ENCODE measurements at places on chromosomes 6 and 20.

GRCh38 chr6:112475083-112475482, 128.0 kb downstream of the RFPL4B start:
- no peak for DNase-seq

GRCh38 chr6:157198425-157199279, 124.7 kb downstream of the TMEM242 start:
- no peak for DNase-seq

GRCh38 chr6:101597693-101598092, 204.2 kb downstream of the GRIK2 start:
- DNase-seq = no peak

GRCh38 chr6:80094017-80094416, 12.5 kb upstream of the BCKDHB start:
- no peak for DNase-seq

DNA sequence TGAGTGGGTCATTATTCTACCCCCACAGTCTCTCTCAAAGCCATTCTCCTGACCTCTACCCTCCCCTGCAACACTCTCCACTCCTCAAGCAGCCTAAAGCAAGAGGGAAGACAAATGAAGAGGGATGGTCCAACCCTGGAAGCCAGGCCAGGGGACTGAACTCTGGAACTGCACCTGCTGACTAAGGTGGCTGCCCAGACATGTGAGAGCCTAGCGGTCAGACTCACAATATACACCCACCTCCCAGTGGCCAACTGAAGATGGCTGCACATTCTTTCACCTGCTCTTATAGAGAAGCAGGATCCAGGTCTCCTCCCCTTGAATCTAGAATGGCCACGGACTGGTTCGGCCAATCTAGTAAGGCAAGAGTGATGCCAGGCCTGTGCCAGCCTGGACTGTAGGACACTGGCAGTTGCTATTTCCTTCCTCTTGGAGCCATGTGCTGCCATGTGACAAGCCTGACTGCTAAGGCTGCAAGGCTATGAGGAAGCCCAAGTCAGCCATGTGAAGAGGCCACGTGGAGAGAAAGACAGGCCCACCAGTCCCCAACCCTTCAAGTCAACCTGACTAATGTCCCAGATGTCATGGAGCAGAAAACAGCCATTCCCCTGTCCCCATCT, 31.8 kb downstream of the ACSS1 start:
- no peak for DNase-seq

DNA sequence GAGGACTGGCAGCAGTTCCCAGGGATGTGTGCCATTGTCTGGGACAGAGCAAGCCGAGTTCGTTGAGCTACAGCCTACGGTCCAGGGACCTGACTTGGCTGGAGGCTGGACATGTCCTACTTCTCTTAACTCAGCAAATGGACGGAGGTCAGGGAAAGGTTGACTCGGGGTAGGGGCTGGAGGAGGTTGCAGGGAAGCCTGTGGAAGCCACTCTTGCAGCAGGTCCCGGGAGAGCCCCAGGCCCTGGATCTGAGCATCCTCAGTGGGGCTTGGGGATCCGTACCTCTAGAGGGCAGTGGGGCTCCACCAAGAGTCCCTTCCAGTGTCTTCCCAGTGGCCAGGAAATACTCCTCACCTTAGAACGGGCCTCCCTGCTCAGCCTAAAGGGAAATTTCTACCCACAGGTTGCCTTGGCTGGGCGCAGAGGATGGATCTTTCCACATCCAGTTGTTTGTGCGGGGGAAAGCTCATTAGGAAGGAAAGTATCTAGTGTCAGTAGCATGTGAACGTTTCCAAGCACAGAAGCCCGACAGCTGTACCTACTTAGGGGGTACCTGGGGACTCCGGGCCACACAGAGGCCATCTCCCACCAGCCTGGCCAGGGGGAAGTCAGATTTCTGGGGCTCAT, 170.2 kb downstream of the NFATC2 start:
- peak; percentile 25 for DNase-seq

GRCh38 chr20:38109591-38110524, 55.2 kb downstream of the TGM2 start:
- no peak for DNase-seq

GRCh38 chr6:105862936-105863607, 223.1 kb upstream of the PRDM1 start:
- DNase-seq = no peak

- no peak for DNase-seq
These were observed 8.3 kb downstream of the KIF3B start for GRCh38 chr20:32285621-32286371.

DNA sequence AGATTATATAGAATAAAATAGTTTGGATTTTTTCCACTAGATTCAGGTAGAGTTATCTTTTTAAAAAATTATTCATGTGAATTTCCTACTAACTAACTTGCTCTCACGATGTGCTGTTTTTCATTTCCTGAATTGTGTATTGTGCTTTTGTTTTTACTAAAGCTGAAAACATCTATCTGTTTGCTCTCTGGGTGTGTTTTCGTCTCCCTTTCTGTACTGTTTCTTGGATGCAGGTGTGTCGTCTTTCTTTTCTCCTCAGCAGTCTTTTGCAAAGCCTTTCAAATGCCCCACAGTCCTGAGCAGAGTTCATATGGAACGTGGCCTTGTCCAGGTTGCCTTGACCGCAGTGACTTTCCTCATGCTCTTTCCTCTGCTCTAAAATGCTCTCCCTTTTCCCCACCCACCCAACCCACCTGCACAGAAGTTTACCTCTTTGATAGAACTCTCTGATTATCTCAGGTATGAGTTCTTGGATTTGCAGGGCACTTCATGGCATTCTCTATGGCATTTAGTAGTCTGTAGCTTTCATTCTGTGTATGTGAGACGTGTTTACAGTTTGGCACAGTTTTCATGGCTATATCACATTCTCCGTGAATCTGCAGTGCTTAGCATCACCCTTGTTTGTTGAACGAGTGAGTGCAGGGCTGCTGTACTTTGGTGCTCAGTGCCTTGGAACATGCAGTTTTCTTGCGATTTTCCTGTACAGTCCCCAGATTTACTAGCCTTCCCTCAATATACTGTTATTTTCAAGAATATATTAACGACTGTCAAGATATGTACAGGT, 77.1 kb downstream of the FARS2 start:
- DNase-seq = no peak

GRCh38 chr6:105644073-105644489, 241.2 kb upstream of the PREP start:
- no peak for DNase-seq

GRCh38 chr6:149910721-149911151, 12.2 kb downstream of the RAET1G start:
- DNase-seq = no peak

GRCh38 chr6:31528307-31528777, 420 bp upstream of the MCCD1 start:
- DNase-seq = no peak

- DNase-seq = no peak
These were observed 7.5 kb downstream of the DEF6 start for GRCh38 chr6:35305117-35305516.

- DNase-seq = no peak
These were observed 11.8 kb downstream of the TLDC2 start for GRCh38 chr20:36887752-36888090.

GRCh38 chr6:32941214-32941768, 463 bp upstream of the HLA-DMB start:
- peak; percentile 20 for DNase-seq

DNA sequence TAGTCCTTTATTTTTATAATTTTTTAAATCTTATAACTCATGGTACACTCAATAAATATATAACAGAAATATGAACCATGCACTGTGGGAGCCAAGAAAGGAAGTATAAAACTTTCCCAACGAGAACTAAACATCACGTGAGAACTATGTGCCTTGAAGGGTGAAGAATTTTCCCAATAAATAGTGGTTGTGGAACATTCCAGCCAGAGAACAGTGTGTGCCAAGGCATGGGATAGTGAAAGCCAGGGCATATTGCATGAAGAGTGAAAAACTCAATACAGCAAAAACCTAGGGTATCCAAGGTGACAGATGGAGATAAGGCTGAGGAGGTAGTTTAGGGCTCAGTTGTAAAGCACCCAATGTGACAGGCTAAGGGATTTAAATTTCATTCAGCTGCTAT, 86.1 kb downstream of the SIM1 start:
- no peak for DNase-seq

GRCh38 chr20:50690650-50691572, at the start of gene RIPOR3:
Gene RIPOR3 (minus strand): TSS chr20:50691542. CDS start chr20:50691128, 414 bp downstream.
- no peak for DNase-seq

GRCh38 chr6:30211899-30212298, 1.3 kb downstream of the TRIM26 start:
- no peak for DNase-seq

DNA sequence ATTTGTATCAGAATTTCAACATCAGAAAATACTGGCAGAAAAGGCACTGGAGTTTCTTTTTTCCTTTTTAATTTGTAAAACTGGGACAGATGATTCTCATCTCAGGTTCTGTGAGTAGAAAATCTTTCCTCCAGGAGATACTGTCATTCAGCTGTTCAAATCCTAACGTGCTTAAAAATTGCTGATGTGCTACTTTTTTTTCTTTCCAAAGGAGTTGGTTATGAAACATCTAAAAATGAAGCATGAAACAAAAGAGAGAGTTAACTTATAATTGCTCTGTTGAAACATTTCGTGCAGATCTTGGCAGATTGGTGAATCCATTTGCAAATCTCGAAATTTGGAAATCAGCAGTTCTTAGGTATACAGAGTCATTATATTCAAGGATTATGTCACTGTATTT, 622.6 kb downstream of the RNF144B start:
- DNase-seq = no peak

DNA sequence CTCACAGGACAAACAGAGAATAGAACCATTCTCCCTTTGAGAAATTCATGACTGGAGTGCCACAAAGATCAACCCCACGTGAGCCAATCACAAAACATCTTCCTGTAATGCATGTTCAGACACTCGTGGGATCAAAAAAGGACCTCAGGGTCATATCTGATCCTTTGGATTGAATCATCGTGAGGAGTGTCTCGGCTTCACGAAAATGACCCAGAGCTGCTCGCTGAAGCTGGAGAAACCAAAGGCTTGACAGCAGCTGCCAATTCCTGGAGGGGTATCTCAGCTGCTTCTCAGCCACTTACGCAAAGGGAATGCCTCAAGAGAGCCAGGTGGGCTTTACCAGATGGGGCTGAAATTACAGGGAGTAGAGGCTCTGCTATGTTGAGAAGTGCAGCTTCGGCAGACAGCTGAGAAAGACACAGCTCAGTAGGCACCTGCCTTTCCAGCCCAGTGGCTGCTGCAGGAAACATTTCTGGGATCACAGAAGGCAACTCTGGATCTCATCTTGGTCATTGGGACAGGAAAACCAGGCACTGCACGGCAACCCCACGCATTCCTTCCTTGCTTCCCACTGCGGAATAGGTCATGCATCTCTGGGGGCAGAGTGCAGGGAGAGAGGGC, 813.1 kb downstream of the KIF16B start:
- no peak for DNase-seq

- DNase-seq = no peak
These were observed 36.6 kb downstream of the ADGRF1 start for GRCh38 chr6:47005486-47005885.

- no peak for DNase-seq
These were observed 66.6 kb downstream of the BMP7 start for GRCh38 chr20:57199656-57200405.

DNA sequence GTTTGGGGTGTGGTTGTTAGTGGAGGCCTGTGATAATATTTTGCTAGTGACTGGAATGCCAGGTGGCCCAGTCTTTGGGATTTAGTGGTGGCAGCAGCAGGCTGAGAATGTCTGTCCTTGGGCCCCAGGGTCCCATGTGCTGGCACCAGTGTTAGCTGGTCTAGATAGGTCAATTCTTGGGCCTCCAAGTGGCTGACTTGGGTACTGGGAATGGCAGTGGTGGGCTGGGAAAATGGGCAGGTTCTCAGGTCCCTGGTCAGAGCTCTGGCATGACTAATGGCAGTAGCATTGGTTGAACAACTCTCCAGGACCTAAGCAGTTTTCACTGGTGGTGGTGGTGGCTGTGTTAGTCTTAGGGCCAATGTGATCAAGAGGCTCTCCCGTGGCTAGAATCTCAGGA, 50.3 kb downstream of the OLIG3 start:
- DNase-seq = no peak

- no peak for DNase-seq
These were observed 219.5 kb downstream of the BTBD9 start for GRCh38 chr6:38420207-38420606.

DNA sequence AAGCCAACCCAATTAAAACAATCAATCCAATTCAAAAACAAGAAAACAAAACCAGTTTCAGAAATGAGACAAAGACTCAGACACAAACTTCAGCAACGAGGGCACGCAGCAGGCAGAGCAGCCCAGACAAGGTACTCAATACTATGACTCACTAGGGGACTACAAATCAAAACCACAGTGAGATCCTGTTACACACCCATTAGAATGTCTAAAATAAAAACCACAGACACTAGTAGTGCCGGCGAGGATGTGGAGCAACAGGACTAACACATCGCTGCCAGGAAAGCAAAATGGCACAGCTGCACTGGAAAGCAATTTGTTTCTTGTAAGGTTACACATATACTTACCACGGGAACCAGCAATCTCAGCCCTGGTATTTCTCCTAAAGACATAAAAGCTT, 28.4 kb upstream of the MAS1L start:
- no peak for DNase-seq

DNA sequence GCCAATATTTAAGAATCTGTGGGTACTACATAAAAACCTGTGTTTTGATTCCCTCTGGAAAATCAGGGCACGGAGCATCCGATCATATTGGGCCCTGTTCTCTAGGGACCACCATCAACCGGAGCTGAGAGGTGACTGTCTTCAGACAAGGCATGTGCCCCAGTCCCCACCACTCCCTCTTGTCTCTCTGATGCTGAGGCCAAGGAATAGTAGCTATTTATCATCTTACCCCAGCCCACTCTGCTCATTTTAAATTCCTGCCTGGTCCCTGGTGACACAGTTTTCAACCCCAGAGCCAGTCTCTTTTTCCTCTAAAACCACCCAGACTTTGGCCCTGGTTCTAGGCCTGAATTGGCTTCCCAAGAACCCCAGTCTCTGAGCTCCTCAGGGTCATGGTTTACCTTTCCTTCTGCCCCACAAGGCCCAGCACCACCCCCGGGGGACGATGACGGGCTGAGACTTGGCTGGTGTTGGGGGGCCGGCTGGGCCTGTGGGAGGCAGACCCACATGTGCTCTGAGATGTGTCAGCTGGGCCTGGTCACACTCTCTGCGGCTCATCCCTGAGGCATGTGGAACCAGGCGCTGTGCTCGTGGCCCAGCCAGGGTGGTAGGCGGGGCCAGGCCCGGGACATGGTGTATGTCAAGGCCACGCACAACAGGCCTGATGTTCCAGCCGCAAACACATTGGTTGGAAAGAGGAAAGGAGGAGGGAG, 114.4 kb downstream of the CEBPB start:
- DNase-seq = no peak

DNA sequence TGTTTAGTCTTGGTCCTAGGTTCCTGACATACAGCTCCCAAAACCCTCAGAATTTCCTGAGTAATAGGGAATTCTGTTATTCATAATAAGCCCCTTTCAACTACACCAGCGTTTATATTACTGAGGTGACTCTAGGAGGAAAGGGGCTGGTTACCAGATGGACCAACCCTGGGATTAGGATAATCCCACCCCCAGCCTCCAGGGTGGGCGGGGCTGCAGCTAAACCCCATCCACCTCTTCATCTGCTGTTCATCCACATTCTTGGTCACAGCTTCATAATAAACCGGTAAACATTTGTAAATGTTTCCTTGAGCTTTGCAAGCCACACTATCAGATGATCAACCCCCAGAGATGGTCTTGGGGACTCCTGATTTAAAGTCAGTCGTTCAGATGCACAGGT, 38.3 kb downstream of the NINL start:
- no peak for DNase-seq

- DNase-seq = no peak
These were observed 32.7 kb downstream of the FAM50B start for GRCh38 chr6:3881711-3882421.

- no peak for DNase-seq
These were observed 267.0 kb downstream of the TAF4 start for GRCh38 chr20:61798632-61799031.

- DNase-seq = no peak
These were observed 952 bp upstream of the BRPF3 start for GRCh38 chr6:36195471-36196112.

Data from activated T-helper 1 cell treated with Interleukin-2 at 50 U/mL for 16 hours (primary cell).